ENCODE measurements at places on chromosomes 3 and 15.

DNA sequence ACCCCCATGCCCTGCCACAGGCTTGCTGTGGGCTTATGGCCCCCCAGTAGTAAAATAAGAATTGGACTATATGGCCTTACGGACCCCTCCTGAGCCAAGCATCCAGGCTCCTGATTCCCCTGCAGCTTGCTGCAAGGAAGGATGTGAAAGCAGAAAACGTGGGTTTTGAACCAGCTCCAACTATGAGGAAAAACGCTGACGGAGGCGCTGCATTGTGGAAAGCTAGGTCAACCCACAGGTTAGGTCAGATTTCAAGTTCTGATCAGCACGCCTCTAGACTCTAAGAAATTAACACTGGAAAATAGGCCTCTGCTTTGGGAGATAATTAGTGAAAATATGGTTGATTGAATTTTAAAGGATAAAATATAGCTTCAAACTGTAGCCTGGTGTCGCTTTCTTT, 195.4 kb upstream of the HES1 start:
- no peak for DNase-seq

DNA sequence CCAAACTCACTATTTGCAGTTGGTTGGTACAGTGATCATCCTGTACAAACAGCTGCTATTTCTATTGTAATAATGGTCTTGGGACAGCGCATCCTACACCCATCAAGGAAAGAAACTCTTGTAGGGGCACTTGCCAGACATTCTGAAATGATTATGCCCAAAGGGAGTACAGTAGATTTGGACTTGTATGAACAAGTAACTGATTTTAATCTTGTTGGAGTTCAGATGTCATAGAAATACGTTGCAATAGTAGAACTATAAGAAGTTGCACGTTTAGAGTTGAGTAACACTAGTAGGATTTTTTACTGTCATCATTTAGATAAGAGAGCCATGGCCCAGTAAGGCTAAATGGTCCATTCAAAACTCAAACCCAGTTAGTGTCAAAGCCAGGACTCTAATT, 192.8 kb downstream of the SATB1 start:
- no peak for DNase-seq

DNA sequence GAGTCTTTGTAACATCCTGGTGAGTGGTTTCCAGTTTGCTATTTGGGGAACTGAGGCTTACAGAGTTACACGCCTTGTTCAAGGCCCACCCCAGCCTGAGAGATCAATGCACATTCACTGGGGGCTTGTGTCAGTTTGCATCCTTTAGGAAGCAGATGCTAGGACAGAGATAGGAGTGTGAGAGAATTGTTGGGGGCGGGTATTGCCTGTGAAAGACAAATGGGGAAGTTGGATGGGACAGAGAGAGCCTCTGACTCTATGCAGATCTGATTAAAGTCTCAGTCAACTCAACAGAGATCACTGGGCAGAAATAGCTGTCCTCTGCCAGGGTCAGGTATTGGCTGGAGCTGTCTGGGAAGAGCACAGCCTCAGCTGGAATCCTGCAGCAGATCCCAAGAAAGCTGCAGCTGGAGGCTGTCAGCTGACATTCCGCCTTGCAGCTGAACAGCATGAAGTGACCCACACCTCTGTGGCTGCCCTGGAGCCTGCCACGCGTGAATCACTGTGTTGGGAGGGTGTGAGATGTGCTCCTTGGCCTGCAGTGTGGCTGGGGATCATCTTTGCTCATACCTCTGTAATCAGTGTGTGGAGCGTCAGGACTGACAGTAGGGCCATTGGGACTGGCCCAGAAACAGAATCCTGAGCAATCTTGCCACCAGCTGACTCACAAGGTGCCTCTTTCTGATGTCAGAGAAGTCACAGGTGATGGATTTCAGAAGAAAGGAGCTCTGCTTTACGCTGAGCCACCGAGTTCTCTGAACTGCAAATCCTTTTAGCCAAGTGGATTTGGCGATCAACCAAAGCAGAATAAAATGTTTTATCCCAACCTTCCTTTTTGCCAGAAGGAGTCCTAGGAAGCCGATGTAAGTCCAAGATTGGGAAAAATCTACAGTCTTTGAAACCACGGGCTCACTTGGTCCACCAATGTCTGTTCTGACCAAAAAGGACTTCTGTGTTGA, 284.1 kb upstream of the LRRFIP2 start:
- no peak for DNase-seq

- no peak for DNase-seq
Measured at GRCh38 chr3:174505266-174505665, 353.9 kb upstream of the NAALADL2 start.

GRCh38 chr3:62667714-62668113, 207.5 kb downstream of the CADPS start:
- no peak for DNase-seq

DNA sequence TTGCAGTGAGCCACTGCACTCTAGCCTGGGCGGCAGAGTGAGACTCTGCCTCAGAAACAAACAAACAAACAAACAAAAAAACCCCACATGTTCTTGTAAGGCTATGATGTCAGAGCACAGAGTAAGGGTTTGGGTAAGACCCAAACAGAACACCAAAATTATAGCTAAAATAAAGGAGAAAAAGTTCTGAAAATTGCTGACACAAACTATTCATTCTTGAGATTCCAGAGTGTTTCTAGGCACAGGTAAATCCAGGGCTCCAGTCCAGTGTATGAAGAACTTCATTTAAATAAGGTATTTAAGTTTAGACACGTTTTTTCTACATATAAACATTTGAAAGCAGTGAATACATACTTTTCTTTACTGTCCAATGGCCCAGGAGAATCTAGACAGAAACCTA, 3.9 kb downstream of the CDC25A start:
- DNase-seq: no peak

- DNase-seq: no peak
Measured at GRCh38 chr15:38867556-38867955, 302.9 kb upstream of the RASGRP1 start.

DNA sequence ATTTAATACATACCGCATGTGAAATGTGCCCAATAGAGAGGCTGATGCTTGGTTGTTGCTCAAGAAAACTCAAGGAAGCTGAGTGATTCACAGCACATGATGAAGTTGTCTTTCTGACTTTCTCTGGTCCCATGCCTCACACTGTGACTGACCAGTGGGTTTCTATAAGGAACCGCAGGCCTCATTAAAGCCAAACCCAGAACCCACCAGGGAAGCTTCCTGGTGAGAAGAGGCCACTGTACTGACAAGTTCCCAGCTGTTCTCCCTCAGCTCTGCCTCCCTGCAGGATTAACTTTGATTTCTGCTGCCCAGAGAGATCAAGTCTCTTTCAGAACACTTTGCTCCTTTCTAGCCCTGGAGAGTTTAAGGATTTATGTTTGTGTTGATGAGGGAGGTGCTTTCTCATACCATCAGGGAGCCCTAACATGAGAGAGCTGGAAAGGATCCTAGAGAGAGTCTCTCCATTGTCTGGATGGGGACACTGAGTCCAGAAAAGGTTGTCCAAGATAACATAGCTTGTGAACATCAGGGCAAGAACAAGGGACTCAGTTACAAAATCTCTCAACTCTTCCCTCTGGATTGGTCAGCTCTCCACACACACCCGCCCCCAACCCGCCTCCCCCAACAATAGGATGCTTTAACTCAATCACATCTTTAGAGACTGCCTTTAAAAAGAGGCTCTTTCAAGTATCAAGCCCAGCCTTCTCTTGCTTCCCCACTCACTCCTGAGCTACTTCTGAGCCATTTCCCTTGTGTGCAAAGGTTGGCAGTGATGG, 303.2 kb upstream of the TLE3 start:
- no peak for DNase-seq

DNA sequence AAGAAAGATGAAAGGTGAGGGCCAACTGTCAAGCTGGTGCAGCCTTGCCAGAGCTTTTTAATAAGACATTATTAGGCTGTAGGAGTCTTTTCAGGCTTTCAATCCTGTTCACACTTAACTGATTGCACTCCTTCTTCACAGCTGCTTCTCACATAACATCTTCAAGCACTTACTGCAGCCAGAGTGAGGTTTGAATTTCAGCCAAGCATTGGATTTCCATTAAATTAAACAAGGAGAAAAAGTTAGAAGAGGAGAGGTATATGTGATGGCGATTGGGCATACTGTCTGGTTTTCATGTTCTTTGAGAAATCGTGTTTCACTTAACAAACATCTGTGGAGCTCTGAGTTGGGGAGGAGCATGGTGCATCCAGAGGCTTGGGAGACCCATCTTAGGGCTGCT, 392.8 kb upstream of the LRRC3B start:
- no peak for DNase-seq

DNA sequence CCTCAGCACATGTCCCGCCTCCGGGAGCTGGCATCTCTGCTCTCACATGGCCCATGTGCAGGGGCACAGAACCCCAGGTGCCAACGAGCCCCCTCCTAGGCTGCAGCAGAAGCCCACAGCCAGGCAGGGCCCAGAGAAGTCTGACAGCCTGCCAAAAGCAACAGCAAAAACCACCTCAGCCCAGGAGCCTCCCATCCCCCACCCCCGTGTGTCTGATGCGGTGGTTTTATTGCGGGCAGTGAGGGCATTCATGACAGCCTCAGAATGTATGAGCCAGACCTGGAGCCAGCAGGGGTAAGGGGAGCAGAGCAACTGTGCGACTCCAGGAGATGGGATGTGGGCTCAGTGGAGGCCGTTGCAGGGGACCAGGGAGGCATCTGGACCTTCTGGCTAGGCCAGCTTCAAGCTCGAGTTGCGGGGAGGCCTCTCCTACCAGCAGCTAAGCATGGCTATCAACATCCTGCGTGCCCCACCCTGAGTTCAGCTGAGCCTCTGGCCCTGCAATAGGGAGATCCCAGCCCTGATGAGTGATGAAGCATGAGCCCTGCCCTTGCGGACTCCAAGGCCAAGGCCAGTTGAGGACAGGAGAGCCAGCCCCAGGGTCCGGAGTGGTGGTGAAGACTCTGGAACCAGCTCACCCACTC, 52.5 kb downstream of the CYP11A1 start:
- peak; percentile 4 for DNase-seq

- no peak for DNase-seq
Measured at GRCh38 chr3:188259191-188259590, 105.2 kb downstream of the LPP start.

GRCh38 chr3:115855911-115856310, 232.6 kb downstream of the GAP43 start:
- DNase-seq: no peak

DNA sequence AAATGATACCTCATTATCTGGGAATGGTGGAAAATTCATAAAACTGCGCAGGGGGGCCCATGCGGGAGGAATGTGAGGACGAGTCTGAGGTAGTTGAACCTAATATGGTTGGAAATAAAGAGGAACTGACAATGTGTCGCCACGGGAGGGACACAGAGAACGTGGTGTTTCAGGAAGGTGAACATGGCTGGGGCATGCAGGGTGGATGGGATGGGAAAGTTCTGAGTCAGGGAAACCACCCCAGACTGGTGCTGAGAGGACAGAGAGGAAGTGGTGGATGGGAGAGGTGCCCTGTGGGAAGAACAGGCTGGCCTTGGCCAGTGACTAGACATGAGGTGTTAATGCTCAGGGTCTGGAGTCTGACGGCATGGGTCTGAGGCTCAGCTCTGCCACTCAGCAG, 137.1 kb upstream of the WNT5A start:
- DNase-seq: no peak

DNA sequence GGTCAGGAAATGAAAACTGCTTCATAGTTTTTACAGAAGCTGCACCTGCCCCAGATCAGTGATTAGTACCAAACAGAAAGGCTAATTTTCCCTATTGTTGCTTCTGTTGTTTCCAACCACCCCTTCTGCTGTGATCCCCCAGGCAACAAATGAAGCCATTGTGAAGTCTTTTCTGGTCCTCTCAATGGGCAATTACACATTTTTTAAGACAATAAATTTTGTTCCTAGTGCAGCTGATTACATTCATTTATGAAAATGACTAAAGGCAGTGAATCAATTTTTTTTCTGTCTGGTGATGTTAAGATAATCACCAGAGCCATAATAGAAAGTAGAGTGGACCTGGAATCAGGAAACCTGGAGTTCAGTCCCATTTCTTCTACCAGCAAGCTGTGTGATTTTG, 32.7 kb downstream of the GLDN start:
- no peak for DNase-seq

DNA sequence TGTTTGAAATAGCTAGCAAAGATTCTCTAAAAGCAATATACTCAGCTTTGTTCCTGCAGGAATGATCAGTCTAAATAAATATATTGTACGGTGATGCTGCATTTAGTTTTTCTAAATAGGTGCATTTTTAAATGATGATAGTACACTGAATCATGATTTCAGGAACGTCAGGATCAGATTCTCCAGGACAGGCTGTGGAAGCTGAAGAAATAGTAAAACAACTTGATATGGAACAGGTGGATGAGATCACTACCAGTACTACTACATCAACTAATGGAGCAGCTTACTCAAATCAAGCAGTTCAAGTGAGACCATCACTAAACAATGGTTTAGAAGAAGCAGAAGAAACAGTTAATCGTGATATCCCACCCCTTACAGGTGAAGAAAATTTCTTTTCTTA, 46.3 kb upstream of the EIF3J start:
- no peak for DNase-seq

DNA sequence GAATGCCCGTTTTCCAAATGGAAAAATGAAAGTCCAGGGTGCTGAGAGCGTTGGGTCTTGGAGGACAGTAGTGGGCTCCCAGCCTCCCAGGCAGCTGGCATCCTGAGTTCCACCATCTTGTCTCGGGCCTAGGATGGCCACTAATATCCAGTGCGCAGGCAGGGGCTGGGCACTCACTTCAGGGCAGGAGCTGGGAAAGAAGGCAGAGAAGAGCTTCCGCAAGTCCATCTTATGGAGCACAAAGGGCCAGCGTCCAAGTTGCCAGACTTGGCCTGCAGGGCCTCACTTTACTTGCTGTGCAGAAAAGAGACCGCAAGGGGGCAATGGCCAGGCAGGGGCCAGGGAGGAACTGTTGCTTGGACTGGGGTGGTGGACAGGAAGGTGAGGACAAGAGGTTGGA, 46.1 kb downstream of the IQSEC1 start:
- no peak for DNase-seq

- no peak for DNase-seq
Measured at GRCh38 chr3:32423534-32423933, 31.9 kb downstream of the CMTM7 start.

- peak; percentile 9 for DNase-seq
Measured at GRCh38 chr3:132721479-132722164, 587 bp downstream of the NPHP3 start.

DNA sequence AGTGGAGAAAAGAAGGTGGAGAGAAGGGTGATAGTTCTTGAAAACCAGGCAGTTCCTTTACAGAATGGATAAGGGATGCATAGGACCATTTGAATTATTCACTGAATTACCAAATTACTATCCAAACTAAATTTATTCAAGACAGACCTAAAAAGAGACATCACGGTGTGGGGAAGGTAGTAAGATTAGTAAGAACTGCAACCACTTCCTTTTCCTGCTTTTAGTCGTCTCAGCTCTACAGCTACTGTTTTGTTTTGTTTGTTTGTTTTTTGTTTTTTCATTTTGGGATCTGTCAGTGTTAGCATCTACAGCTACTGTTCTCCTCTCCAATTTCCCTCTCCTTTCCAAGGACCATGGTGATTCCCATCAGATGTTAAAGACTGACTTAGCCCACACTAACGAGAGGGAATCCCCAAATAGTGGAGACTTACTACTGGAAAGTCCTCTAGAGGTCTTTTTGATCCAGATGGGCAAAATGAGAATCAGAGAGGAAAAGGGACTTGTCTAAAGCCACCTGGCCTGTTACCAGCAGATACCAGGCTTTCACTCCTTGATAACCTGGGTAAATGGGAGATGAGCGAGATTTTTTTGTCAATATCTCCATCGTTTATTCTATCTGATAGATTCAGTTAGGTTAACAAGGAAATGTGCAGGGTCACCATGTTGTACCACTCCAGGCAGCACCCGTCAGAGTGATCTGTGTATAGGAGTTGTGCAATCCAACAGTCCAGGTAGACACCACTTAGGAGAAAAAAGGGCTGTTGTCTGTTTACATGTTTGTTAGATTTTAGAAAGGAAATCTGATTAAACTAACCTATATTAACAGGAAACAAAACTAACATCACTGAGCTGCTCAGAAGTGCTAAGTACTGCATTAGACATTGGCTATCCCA, 6.0 kb downstream of the HCLS1 start:
- no peak for DNase-seq

Data from activated naive CD4-positive, alpha-beta T cell treated with Interleukin-2 at 50 U/mL for 16 hours (primary cell).